Renal cortical epithelial cell (primary cell): ENCODE measurements at places on chromosomes 11 and 22. TPM values are rescaled to one million over a fixed set of nuclear protein-coding genes. Genes with fewer than 3 reads are reported as not detected.

The TRIM44 gene
- total RNA-seq = 8.9 and 24.1 TPM in 2 replicates

The RBMXL2 gene
- total RNA-seq = not detected in 2 replicates

The SLC6A5 gene
- total RNA-seq = not detected in 2 replicates

The ZNF214 gene
- total RNA-seq = 3.8 and 8.4 TPM in 2 replicates

The GATD1 gene
- total RNA-seq = 16.7 and 38.0 TPM in 2 replicates

The LMNTD2 gene
- total RNA-seq = 0.69 and 1.7 TPM in 2 replicates

The SYCE3 gene
- total RNA-seq = not detected in 2 replicates

The PRG3 gene
- not detected in 2 replicates for total RNA-seq

GRCh38 chr11:112864672-112865071 is 96.5 kb upstream of the NCAM1 start:
- DNase-seq = no peak

GRCh38 chr11:119795231-119795630 is 66.2 kb upstream of the NECTIN1 start:
- DNase-seq = no peak

- no peak for DNase-seq
Measured at GRCh38 chr22:45645526-45646414, 25.9 kb upstream of the ATXN10 start.

DNA sequence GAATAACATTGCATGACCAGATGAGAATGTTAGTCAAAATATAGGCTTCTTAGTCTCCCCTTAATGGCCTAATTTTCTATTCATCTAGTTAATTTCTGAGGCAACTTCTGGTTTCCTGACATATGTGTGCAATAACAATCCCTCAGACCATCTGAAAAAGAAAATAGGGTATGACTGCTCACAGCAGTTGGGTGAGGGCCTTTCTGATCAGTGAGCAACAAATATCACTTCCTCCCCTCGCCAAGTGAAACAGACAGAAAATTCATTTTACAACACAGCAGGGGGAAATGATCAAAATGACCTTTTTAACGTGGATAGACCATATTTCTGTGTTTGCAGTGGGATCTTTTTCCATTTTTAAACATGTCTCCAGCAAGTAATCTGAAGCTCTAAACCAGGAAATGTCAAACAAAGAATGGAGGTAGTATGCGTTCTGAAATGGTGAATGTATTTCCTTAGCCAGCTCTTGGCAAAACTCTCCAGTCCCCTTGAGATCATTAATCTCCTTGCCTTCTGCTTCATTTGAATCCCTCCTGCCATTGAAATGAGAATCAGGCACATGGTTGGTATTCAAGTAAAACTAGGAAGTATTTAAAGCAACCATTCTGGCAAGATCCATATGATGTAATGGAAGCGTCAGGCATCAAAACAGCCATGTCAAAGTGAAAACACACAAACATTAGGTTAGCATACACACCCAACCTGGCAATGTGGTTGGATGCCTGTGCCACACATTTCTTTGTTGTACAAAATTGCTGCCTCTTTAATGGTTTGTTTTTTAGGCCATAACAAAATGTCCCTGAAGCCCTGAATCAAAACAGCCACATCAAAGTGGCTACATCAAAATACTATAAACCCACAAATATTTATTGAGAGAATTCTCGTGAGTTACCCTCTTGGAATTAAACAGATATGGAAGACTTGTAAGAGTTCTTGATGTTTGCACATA is 100.1 kb downstream of the SLC1A2 start:
- DNase-seq = peak; percentile 43

DNA sequence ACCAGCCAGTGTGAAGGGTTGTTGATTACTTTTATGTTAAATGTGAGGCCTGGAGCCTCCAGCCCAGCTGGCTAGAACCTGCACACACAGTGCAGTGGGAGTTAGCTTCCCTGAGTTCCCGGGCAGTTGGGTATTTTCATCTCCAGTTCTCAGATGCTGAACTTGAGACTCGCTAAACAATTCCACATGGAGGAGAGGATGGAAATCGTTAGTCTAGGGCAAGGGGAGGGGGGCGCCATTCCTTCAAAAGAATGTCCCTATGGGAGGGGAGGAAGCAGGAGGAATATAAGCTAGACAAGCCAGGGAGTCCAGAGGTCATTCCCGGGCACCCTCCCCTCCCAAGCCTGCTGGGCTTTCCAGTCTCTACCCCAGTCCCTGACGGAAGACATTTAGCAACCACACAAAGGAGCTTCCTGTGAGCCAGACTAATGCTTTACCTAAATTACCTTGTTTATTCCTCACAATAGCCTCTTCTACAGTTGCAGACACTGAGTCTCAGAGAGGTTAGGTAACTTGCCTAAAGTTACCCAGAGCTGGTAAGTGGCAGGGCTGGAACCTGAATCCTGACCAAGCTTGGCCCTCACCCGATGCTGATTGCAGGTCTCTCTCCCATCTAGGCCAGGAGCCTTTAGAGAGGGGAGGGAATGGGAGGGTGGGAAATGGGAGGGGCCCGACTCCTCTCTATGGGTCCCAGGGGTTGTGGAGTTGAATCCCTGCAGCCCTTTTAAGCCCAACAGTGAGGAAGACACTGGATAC is 1.9 kb upstream of the TSKU start:
- DNase-seq = no peak

DNA sequence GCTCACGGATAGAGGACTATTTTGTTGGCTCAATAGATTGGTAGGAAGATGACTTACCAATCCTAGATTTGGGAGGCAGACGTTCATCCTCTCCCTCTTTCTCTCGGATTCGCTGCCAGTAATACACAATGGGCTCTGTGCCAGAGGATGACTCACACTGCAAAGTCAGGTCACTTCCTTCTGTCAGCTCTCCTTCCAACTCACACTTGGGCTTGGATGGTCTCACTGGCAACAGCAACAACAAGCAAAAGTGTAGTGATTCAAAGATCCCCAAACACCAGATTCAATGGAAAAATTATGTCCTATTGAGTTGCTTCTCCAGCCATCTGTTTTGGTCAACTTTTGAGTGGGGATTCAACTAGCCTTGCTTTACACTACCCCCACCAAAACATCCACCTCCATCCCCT is 21.7 kb upstream of the HSPA8 start:
- peak; percentile 98 for DNase-seq

- DNase-seq = no peak
Measured at GRCh38 chr11:78310500-78310909, 107.1 kb downstream of the GAB2 start.

DNA sequence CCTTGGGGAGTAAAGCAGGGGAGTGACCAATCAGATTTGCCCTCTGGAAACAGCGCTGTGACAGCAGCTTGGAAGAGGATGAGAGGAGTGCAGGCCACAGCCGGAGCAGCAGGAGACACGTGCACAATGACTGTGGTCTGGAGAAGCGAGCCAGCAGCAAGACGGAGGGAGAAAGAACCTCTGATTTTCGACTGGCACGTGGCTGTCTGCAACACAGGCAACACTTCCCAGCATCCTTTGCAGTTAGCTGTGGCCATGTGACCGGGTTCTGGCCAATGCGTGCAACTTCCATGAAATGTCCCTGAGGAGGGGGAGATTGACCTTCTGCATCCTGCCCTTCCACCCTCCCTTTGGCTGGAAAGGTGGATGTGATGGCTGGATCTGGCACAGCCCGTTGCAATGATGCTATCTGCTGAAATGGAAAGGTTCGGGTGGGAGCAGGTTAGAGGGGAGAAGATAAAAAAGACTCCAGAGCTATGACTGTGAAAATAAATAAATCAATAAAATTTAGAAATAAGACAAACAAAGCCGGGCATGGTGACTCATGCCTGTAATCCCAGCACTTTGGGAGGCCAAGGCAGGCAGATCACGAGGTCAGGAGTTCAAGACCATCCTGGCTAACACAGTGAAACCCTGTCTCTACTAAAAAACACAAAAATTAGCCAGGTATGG is 15.6 kb downstream of the PLA2G6 start:
- no peak for DNase-seq

DNA sequence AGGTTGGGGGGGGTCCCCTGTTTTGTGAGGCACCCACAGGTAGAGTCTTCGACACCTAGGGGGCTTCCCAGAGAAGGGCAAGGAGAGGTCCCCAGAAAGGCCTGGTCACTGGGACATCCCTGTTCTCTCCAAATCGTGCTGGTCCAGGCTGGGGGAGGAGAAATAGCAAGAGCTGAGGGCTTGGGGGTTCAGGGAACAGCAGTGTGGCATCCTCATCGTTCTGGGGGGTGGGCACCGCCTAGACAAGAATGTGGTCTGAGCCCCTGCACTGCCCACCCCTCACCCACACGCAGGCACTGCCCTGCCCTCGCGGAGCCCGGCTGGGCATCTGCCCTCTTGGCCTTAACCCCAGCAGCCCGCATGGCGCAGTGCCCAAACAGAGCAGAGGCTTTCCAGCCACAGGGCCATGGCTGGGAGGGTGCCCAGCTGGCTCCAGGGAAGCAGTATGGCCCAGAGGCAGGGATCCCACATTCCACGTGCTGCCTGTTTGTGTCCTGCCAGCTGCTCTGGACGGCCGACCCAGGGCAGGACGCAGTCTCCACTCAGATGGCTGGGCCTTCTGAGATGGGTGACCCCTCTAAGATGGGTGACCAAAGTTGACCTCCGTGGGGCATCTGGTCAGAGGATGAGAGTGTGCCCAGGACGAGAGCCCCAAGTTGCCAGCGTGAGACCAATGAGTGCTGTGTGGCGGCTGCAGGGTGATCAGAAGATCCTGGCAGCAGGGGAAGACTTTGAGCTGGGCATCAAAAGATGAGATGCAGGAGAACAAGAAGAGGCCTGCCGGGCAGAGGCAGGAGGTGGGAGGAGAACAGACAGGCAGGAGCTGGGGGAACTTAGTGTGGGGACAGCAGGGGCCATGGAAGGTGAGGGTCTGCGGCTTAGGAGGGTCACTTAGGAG is 14.4 kb downstream of the SCARF2 start:
- no peak for DNase-seq

GRCh38 chr11:10601837-10602236 is 33.4 kb upstream of the LYVE1 start:
- DNase-seq = no peak
